ENCODE measurements at places on chromosomes 3 and 15.

DNA sequence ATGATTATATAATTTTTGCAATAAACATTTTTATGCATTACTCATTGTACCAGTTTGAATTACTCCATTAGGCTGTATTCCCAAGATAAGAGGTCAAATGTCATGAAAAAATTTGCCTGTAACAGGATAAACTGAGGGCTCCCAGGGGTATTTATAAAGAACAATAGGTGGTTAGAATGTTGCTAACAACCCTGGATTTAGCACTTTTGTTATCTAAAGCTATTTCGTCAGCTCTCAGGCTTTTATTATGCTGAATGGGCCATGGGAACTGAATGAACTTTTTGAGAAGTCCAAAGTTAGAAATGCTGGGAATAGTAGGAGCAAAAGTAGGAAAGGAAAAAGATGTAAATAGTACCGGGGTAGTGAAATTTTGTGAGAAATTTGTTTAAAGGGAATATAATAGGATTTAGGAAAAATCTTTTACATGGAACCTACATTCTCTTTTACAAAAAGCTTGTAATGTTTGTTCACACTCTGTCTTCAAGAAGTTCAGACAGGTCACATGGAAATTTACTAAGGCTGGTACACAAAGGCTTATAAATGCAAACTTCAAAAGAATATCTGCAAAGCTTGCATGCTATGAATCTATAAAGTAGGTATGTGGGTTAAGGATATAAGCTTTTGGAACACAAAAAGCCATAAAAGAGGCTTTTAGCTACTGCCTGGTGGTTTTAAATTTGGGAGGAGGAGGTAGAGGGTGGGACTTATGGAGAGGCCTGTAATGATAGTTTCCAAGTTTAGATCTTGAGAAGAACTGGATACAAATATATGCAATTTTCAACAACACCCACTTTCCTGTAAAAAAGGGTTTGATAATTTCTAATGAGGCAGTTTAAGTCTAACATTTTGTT, 445.8 kb upstream of the NAALADL2 start:
- no peak for DNase-seq

DNA sequence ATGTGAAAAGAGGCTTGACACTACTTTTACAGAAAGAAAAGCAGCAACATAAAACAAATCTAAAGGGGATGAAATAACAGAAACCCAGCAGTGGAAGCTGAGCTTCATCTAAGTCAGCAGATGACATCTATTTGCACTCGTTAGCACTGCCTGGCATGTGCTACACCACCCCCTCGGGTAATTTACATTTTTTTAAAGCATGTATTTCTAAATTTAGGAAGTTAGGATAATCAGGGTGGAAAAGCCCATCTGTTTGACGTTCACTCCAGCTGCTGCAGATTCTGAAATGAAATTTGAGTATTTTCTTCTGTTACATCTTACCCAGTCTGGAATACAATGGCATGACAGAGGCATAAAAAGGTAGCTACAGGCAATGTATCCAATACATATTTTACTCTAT, 20.7 kb downstream of the IGSF11 start:
- DNase-seq, result no peak

DNA sequence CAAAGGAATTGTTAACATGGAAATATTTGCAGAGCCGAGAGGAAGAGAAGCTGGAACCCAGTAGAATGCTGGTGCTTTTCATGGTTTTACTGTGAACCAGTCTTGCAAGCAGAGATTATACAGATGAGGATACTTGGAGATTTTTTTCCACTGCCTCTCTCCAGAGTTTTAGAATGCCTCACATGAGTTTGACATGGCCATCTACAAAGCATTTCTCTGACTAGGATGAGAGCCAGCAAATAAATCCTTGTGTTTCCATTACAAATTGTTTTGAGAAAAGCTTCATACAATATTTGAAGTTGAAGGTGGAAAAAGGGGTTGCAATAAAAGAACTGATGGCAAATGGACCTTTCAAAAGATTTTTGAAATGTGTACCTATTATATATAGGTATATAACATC, 45.0 kb upstream of the GAP43 start:
- no peak for DNase-seq

DNA sequence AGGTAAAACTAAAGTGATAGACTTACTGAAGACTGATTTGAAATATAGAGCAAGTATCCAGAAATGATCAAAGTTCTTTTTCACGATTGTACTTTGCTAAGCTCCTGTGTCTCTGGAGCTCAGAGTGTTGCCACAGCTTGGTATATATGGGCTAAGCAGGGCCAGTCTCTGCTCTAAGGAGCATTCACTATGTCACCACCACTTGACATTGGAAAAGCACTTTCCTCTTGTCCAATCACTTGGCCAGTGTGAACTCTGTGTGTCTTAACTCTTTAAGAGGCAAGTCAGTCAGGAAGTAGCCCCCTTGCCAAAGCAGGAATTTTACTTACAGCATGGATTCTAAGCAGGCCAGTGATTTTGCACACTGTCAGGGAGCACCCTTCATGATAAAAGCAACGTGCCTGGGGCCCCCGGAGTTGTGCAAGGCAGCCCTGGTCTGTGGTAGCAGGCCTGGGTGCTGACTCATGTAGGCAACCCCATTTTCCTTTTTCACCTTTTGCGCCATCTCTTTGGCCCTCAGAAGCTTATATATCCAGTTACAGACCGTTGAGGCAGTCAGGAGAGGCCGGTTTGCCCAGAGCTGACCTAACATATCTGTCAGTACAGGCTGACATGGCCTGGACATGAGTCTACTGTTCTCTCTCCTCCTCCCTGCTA, 73.0 kb downstream of the HCN4 start:
- no peak for DNase-seq

GRCh38 chr15:98421419-98422129, 226.8 kb upstream of the IGF1R start:
- DNase-seq, result peak; percentile 76

- DNase-seq, result no peak
Measured at GRCh38 chr3:165636684-165637015, 200.6 kb downstream of the BCHE start.
